Right forelimb (tissue), 1 donor: ENCODE measurements at places on chromosomes 11 and 22.

- DNase-seq, result peak; percentile 20
Observed at GRCh38 chr11:71171576-71171975, 80.8 kb downstream of the SHANK2 start.

- no peak for DNase-seq
Observed at GRCh38 chr11:43894546-43894945, 13.9 kb downstream of the ALKBH3 start.

- no peak for DNase-seq
Observed at GRCh38 chr11:82930734-82931133, 29.2 kb downstream of the DDIAS start.

GRCh38 chr11:44760917-44761550 is 34.3 kb downstream of the TSPAN18 start:
- DNase-seq, result peak; percentile 42

DNA sequence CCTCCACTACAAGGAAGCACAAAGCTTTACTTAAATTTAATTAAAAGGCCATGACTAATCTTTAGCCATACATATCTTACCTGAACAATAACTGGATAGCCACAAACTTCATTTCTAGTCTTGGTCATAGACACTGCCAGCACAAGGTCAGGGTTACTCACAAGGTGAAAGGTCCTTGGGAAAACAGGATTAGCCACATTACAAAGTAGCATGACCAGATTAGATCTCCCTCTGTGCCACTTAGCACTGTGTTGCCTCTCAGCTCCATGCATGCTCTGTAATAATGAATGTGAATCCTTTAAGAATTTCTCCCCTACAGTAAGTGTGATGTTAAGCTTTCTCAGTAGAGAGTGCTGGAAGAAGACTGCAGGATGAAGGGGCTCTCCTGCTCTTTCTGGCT is 325.1 kb upstream of the MPPED2 start:
- no peak for DNase-seq

GRCh38 chr22:37485395-37486223 is 575 bp downstream of the MFNG start:
- DNase-seq, result no peak

GRCh38 chr11:6674862-6675261 is 8.3 kb downstream of the MRPL17 start:
- no peak for DNase-seq

GRCh38 chr11:47278058-47278457 is 8.1 kb downstream of the MADD start:
- no peak for DNase-seq

DNA sequence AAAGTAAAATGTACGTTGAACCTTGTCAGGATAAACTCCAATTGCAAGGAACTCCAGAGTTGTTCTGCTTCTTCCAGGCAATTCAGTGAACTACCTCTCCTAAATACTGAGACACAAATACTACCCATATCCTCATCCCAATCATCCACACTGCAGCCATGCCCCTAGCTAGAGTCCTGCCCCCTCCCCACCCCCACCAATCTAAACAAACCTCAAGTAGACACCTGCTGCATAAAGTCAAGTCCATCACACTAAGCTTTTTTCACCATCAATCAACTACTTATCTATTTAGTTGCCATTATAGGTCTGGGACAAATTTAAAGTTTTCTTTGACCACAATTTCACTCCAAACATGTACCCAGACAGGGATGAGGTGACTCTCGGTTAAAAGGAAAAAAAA is 93.2 kb upstream of the APOA1 start:
- DNase-seq, result no peak

- no peak for DNase-seq
Observed at GRCh38 chr11:81787584-81788049, 946.0 kb downstream of the FAM181B start.

DNA sequence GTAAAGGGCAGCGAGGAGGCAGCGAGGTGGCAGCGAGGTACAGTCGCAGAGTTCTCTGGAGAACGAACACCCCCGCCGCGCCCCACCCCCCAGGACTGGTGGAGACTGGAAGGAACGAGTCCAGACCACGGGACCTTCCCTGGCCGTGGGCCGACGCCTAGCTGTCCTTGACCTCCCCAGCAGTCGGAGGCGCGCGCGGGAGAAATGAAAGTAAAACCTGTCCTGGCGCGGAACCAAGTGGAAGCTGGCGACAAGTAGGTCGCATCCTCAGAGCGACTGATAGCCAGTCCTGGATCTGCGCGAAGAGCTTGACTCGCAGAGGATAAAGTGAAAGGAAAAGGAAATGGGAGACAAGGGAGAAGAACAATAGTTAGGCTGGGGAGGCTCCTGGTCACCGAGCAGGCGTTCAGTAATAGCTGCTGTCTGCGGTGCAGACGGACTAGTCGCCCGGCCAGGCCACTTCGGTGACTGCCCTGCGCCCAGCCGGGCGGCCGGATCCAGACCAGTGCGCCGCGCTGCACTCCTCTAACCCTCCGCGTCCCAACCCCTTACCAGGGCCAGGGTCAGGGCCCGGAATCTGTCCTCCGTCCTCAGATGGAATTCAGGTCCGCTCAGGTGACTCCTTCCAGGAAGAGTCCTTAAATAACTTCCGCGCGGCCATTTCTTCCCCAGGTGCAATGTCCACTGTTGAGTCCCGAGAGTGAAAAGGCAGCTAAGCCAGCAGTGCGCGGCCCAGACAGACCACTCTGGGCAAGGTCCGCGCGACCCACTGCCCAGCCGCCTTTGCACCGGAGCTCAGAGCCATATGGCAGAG is 1.9 kb upstream of the ADM start:
- DNase-seq, result peak; percentile 85

- DNase-seq, result no peak
Observed at GRCh38 chr11:74232311-74232950, 61.3 kb downstream of the PPME1 start.

GRCh38 chr22:37419969-37420685 is 7.2 kb downstream of the ELFN2 start:
- no peak for DNase-seq

DNA sequence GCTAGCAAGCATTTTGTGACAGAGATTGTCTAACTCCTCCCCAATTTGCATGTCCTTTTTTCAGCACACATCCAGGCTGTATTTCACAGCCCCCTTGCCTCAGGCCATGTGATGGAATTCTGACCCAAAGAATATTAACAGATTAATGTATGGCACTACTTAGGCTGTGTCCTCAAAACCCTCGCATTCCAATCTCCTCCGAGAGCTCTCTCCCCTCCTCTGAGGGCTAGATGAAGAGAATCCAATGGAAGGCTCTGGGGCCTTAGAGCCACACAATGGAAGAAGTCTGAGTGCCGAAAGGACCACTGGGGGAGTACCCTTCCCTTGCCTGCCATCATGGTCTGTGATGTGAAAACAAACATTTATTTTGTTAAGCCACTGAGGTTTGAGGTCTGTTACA is 13.7 kb upstream of the NNMT start:
- no peak for DNase-seq

DNA sequence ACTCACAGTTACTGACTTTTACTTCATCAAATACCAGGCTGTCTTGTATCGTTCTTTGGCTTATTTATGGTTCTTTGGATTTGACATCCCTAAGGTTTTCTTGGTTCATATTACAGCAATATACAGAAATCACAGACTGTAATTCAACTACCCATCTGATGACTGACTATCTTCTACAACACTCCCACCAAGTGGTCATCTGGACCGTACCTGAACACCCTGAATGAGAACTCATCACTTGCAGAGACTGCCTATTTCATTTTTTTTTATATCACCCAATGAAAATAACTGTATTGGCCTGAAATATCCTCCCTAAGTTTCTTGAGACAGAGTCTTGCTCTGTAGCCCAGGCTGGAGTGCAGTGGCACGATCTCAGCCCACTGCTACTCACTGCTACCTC is 9.5 kb upstream of the UPB1 start:
- DNase-seq, result no peak

DNA sequence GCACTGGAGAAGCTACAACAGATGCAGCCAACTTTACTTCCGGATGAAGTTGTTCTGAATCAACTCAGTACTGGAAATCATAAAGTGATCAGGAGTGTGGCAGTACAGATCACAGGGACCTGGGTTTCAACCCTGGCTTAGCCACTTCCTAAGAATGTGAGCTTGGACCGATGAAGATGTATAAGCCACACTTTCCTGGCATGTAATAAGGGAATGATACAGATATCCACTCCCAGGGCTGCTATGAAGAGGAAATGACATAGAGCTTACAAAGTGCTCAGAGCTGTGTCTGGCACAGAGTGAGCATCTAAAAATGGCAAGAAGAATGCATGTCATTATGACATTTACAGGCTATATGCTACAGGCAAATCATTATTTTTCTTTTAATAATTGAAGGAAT is 378.7 kb downstream of the NTM start:
- DNase-seq, result no peak

- no peak for DNase-seq
Observed at GRCh38 chr11:30741039-30741550, 154.9 kb upstream of the MPPED2 start.

DNA sequence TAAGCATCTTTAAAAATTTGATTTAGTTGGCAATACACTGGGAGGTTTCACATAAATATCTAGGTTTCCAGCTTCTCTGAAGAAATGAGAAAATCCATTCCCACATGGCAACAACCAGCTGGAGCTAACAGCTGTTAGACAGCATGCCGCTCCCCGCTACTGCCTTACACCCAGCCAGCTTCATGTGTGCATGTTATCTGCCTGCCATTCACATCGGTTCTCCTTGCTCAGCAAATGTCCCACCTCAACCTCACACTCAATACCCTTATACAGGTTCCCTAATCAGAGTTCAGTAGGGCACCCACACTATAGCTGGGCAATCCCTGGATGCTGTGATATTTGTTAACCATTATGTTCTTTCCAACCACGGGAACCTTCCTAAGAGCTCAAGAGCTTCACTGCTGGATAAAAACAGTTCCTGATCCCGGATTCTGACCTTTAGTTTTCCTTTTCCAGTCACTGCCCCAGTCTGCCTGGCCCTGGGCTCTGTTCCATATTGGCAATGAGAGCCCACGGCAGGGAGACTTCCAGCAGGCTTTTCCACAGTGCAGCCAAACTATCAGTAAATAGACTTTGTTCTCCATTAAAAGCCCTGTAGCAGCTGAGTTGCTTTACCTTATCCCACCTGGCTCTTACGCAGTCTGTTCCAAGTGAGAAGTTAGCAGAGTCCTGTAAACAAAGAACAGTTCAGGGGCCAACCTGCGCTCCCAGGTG is 8.6 kb downstream of the RPUSD4 start:
- DNase-seq, result no peak

- no peak for DNase-seq
Observed at GRCh38 chr11:62558669-62559068, 12.1 kb upstream of the AHNAK start.

DNA sequence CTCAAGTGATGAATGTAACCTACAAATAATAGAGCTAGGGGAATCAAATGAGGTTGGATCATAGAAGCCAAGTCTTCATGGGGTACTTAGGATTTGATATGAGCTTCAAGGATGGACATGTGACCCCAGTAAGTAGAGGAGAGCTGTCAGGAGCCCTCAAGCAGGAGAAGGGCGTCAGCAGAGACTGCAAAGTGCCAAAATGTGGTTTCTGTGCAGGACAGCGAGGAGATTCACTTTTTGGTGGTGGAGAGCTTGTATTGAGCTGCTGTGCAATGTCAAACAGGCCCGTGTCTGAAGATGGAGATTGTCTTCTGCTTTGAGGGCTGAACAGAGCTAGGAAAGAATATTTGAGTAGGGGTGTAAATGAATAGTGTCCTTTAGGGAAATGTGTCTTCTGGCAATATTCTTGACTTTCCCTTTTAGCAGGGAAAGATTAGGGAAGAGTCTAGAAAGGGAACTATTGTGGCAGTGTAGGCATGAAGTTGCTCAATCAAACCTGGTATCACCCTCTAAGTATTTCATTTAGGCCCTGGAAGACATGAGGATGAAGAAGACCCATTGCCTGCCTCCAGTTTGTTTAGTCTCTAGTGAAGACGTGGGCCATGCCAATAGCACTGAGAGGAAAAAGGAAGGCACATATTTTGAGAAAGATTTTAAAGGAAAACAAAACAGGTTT is 31.2 kb upstream of the SORL1-AS1 start:
- no peak for DNase-seq

DNA sequence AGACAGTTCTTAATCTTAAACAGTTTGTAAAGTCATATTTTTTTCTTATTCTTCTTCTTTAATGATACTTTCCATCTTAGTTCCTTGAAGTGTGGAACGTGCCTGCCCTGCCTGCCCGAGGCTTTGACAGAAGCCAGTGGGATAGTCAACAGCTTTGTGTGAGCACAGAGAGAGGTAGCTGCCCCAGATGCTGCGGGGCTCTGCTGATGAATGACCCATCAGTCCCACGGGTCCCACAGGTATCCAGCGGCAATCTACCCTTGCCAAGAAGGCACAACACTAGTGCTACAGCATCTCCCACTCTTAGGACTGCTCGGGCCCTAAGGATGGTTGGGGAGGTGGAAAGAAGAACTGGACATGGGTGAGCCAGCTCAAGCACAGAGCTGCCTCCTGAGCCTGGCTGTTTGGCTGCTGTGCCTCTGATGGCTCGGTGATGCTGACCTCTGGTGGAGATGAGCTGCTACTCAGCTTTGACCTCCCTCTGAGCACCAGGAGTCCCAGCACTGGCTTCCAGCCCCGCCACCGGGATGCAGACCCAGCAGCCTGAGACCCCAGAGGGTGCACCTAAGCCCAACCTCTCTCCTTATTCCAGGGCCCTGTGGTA is 11.8 kb upstream of the APLNR start:
- peak; percentile 71 for DNase-seq

GRCh38 chr22:23132376-23133091 is 9.3 kb downstream of the RSPH14 start:
- no peak for DNase-seq

DNA sequence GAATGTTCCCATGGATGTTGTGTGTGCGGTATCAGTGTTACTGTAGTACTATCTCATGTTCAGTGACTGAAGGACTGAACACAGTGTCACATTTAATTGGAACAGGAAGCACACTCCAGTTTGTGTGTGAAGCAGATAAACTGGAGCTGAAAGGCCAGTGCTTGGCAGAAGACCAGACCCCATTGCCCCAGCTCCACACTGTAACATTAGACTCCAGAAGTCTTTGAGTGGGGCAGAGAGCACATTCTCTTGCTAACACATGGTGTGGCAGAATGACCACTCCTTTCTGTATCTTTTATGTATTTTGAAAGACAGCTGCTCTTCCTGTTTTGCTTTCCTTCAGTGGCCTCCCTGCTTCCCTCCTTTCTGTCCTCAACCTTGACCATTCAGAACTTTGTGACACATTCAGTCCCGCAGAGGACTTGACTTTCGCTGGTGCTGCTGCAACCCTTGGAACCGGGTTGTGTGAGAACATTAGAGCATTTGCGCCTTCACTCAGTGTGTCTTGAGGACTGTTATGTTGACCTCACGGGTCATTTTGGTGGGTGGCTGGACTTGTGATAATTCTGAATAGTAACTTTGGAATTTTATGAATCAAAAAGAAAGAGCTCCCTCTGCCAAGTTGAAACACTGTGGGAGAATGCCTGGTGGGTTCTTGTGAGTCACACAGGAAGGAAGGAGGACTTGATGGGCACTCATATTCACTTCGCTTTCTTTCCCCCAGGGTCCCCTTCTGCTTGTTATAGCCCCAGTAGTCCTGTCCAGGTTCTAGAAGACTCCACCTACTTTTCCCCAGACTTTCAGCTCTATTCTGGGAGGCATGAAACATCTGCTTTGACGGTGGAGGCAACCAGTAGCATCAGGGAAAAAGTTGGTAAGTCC is 26.4 kb downstream of the AMOTL1 start:
- DNase-seq, result no peak
